ENCODE measurements at places on chromosomes 1 and 21.

- DNase-seq = no peak
Measured at GRCh38 chr1:41286486-41286885, 44.4 kb upstream of the SCMH1 start.

DNA sequence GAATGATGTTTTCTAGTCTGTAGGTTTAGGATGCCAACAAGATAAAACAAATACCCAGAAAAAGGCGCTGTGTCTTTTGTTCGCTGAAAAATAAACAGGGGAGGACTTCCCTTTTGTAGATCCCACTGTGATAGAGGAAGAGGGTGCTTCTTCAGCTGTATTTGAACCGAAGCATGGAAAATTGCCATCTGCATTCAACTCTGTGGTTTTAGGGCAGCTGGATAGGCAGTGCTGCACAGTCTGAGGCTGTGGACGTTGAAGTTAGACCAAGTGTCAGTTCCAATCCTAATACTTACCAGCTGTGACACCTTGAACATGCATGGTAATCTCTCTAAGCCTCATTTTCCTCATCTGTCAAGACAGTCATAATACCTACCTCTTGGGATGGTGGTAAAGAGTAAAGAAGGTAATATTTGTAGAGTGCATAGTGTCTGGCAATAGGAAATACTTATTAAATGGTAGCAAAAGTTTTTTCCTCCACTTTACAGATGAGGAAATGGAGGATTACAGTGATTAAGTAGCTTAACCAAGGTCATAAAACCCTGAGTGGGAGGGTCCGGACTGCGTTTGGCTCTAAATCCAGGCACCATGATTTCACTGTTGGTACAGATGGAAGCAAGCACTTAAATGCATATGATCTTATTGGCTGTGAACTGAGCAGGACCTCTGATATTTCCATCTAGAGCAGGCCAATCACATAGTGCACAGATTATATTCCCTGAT lies 48.5 kb downstream of the UTP25 start:
- DNase-seq = no peak

GRCh38 chr21:36330904-36331303 lies 10.9 kb downstream of the MORC3 start:
- no peak for DNase-seq

DNA sequence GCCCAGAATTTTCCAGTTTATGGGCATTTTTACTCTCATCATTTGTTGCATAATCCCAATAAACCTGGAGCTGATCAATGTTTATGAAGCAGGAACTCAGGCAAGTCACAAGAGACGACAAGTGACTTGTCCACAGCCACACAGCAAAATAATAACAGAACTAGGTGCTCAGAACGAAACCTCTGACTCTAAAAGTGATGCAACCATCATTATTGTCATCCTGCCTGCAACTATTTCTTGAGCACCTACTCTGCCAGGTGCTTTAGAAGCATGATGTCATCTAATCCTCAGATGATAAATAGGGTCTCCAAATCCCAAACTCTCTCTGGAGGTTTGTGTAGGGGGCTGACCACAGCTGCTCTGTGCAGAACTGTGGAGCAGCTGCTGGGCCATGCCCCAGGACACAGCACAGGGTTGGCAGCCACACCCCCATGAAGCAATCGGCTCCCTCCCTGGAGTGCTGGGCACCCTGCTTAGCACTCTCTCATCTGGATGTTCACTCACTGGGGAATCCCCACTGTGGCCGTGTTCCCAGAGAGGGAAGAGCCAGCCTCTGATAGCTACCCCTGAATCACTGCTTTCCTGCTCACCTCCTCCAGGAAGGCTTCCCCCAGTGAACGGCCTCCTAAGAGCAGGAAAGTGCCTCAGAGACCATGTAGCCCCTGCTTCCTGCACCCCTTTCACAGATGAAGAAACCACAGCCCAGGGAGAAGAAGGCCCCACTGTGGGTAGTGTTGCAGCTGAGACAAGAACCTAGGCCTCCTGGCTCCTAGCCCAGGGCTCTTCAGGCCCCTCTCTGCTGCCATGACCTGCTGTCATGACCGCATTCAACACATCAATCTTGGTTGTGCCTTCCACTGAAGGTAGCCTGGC lies 2.1 kb downstream of the TTC22 start:
- DNase-seq = no peak

- no peak for DNase-seq
Measured at GRCh38 chr1:113901191-113901590, 3.4 kb downstream of the AP4B1 start.

GRCh38 chr21:14690886-14691285 lies 144.8 kb upstream of the SAMSN1 start:
- DNase-seq = no peak

DNA sequence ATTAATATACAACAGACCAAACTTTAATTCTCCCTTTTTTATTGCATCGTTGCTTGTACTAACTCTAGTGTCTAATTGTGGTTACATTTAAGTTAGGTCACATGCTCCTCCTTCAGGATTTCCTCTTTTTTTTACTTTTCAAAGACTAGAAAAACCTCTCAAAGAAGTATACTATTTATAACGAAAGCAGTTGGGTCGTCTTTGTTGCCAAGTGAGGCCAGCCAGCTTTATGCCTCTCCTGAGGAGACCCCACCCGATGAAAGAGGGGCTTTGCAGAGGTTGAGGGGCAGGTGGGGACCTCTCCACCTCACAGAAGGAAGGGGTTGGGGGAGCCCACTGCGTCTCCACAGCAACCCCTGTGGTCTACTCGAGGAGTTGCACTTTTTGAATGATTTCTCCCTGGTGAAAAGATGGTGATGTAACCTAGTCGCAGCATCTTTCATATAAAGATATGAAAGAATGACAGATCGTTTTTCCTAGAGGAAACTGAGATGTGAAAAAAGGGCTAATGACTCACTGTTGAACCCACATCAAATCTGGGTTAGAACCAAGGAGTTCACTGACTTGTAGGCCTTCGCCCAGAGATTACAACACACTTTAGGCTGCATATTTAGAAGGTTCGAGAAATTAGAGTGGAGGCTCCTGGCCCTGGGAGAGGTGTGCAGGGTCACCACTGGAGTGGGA lies 6.4 kb downstream of the TGFB2 start:
- DNase-seq = no peak

DNA sequence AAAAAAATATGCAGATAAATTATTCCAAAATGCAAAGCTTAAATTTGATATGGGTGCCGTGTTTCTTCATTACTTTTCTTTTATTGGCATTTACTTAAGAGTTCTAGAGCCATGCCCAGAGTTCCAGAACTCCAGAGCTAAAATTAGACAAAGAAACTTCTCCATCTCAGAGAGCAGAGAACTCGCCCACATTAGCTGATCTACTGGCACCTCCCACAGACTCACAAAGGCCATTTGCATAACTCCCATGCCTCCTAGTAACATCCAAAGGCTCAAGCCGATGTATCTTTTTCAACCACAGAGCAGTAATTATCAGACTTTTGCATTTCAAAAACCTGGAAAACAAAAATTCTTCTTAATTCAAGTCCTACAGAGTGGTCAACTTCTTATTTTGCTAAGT lies 323.8 kb upstream of the ST6GALNAC5 start:
- DNase-seq = no peak

DNA sequence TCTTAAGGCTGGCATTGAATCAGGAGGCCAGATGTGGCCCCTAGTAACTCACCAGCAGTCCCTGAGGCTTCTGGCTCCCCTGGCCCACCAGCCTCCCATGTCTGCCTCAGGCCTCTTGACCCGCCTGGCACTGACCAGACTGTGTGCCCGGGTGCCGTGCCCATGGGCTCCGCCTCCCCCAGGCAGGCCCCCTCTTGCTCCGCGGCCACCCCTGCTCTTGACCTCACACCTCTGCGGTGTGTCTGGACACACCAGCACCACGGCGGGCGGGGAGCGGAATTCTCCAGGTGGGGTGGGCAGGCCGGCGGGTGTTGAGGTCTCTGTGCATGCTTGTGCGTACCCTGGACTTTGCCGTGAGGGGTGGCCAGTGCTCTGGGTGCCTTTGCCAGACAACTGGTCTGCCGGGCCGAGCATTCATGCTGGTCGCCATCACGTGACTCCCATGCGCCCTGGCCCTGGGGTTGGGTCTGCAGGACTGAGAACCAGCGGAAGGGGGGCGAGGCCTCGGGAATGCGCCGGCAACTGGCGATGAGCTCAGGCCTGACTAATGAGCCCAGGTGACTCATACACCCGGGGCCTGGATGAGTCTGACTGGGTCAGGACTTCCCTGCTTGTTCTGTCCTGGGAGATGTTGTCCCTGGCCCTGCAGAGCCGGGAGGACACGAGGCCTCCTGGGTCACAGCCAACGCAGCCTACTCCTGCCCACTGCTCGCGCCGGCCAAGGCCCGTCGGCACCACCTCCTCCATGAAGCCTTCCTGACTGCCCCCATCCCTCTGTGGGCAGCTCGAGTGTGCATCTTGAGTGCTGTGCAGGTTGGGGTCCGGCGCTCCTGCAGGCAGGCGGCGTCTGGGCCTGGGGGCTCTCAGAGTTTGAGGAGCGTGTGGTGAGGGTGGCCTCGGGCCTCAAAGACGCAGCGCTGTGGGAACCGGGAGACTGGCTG lies 22.6 kb downstream of the COL18A1 start:
- DNase-seq = no peak

Measured in stimulated activated CD8-positive, alpha-beta memory T cell treated with anti-CD3 and anti-CD28 coated beads, Interleukin-7, amount 100 ng/mL, for 4 hours (primary cell).